ENCODE measurements at places on chromosomes 13 and 19.

- DNase-seq, result no peak
These were observed 7.8 kb downstream of the PODNL1 start for GRCh38 chr19:13930402-13930801.

DNA sequence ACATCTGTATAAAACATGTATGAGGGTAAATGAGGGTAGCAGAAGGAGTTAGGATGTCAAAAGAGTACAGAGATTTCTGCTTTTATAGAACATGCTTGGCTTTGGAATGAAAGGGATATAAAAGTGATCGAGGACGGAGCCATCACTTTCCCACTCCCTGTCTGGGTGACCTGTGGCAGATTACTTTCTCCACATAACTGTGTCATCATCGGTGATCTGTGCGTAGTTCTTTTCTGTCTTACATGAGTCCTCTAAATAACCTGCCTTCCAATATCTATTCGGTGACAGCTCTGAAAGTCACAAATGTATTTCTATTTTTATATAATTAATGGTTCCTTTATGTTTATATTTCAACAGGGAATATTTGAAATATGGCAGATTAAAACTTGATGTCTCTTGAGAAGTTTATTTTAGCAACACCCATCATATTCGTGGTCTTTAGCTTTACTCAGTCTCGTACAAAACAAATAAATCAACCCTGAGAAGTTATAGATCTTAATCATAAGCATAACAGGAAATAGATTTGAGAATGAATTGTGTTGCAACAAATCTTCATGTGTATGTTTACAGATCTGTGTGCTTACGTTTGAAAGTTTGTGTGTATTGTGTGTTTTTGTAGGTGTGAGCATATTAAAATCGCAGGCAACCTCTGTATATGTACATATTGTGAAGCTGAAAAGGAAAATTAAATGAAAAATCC, 1094.3 kb downstream of the EFNB2 start:
- DNase-seq, result no peak

DNA sequence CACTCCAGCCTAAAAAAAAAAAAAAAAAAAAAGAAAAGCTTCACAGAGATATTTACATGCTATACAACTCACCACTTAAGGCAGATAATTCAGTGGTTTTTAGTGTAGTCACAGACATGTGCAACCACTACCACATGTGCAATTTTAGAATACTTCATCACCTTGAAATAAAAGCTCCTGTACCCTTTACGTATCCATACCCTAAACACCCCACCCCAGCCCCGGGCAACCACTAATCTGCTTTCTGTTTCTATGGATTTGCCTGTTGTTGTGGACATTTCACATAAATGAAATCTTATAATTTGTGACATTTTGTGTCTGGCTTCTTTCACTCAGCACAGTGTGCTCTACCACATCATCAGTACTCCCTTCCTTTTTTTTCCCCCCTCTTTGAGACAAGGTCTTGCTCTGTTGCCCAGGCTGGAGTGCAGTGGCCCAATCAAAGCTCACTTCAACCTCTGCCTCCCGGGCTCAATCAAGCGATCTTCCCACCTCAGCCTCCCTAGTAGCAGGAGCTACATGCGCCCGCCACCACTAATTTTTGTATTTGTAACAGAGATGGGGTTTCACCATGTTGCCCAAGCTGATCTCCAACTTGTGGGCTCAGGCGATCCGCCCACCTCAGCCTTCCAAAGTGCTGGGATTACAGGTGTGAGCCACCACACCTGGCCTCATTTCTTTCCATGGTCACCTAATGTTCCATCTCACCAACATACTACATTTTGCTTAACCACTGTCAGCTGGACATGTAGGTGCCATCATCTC, 4.0 kb downstream of the DDX39A start:
- no peak for DNase-seq

DNA sequence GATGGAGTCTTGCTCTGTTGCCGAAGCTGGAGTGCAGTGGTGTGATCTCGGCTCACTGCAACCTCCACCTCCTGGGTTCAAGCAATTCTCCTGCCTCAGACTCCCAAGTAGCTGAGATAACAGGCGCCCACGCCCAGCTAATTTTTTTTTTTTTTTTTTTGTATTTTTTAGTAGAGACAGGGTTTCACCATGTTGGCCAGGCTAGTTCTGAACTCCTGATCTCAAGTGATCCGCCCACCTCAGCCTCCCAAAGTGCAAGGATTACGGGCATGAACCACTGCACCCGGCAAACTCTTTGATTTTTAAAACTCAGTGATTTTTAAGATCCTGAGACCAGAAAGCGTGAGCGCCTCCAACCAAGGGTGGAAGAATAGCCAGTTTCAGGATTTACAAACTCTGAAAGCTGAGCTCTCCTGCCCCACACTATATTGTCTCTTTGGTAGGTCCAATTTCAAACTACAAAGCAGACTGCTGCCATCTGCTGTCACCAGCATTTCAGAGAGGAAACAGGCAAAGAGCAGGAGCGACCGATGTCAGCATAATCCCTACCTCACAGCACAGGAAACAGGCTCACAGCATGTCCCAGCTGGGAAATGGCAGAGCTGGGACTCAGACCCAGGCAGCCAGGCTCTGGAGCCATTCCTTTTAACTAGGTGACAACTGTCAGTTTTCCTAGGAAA, 9.2 kb downstream of the NOSIP start:
- DNase-seq, result no peak

- DNase-seq, result no peak
These were observed 658.7 kb downstream of the SLITRK1 start for GRCh38 chr13:83223546-83223945.

- DNase-seq, result peak; percentile 13
These were observed 141.7 kb upstream of the SERP2 start for GRCh38 chr13:44231786-44232516.

GRCh38 chr19:48413879-48414587, 20.6 kb downstream of the GRIN2D start:
- DNase-seq, result no peak

DNA sequence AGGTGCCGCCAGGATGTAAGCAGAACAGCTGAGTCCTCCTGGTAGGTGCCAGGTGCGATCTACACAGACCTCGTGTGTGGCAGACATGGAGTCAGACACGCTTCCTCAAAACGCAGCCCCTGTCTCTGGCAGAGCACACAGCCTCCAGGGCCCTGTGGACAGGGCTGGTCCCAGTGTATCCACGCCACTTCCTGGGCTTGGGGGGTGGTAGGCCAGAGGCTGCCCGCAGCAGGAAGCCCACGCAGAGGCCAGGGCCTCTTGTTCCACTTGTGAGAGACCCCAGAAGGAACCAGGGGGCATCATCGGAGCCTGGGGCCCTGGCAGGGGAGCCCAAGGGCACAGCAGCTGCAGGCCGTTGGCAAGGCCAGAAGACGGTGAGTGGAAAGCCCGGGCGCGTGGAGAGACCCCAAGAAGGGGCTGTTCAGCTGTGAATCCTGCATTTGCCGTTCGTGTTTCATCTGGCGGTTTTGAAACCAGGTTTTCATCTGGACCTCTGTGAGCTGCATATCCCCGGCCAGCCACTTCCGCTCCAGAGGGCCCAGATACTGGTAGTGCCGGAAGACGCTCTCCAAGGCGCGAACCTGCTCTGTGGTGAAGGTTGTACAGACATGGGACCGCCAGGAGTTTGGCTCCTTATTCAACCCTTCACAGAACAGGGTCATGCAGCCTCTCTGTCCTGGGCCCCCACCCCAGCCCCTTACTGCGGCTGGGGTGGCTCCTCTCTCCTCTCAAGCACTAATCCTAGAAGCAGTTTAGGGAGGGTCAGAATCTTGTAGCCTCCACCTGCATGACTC, 25.1 kb upstream of the SLITRK1 start:
- no peak for DNase-seq

GRCh38 chr19:16118489-16119033, 6.9 kb downstream of the RAB8A start:
- DNase-seq, result peak; percentile 26

DNA sequence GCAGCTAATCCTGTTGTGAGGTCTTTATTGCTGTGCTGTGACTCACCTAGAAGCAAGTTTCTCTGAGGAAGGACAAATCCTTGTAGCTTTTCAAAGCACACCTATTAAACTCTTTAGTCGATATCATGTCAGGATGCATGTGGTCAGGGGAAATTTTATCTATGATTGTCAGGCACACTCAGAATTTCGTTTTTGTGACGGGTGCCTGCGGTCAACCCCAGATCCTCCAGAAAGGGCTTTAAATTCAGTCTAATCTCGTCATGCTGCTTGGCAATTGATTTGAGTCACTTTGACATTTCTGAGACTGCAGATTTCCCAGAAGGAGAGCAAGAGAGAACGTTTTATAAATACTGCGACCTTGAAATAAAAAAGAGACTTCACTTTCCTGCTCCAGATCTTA, 316.9 kb downstream of the FGF9 start:
- DNase-seq, result no peak

- no peak for DNase-seq
These were observed 442.6 kb upstream of the ZNF507 start for GRCh38 chr19:31902821-31903220.

GRCh38 chr19:2170987-2171348, 7.2 kb downstream of the DOT1L start:
- no peak for DNase-seq

DNA sequence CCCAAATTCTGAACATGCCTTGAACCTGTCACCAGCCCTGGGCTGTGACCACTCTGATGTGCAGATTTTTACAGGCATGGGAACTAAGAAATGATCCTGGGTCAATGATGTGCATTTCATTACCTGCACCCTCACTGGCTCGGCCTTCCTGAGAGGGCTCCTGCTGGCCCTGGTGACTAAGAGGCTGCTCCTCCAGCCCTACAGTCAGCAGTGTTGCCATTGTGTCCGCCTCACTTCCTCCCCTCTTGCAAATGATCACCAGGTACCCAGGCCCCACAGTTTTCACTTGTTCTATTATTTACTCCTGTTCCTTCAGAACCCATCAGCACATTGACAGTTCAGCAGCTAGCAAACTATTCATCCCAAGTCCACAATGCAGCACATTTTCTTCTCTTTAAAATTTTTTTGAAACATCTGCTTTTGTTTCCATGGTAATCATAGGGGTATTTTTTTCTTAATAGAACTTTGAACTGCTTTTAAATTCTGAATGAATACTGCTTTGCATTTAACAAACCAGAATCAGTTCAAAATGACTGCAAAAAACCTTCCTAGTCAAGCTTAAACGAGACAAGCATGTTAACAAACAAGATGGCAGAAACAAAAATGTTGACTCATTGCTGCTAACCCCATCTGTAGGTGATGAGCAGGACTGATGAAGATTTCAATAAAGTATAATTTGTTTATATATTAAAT, 29.3 kb downstream of the STARD13 start:
- DNase-seq, result no peak

- no peak for DNase-seq
These were observed 6.3 kb upstream of the RDH13 start for GRCh38 chr19:55068950-55069864.

DNA sequence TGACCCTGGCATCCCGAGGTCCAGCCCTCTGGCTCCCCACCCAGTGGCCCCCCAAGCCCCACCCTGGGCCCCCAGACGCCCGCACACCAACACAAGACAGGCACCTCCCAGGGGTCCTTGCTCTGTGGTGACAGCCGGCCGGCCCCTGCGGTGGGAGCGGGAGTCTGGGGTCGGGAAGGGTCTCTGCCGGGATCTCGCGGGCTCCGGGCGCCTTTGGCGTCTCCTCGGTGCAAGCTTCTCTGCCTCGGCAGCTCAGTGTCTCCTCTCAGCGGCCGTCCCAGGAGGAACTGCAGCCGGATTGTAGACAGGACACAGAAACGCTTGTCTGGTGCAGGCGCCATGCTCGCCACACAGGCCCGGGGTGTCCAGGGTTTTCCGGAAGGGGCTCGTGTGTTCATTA, 43.7 kb downstream of the TMEM255B start:
- DNase-seq, result no peak

DNA sequence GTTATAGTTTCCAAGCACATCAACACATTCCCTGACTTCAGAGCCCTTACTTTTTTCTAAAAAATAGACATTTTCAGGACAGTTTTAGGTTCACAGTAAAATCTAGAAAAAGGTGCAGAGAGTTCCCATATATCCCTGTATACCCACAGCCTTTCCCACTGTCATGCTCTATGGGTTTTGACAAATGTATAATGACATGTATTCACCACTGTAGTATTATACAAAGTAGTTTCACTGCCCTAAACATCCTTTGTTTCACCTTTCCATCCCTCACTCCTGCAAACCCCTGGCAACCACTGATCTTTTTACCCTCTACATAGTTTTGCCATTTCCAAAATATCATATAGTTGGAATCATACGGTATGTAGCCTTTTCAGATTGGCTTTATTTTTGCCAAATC, 15.6 kb downstream of the NAA16 start:
- no peak for DNase-seq

DNA sequence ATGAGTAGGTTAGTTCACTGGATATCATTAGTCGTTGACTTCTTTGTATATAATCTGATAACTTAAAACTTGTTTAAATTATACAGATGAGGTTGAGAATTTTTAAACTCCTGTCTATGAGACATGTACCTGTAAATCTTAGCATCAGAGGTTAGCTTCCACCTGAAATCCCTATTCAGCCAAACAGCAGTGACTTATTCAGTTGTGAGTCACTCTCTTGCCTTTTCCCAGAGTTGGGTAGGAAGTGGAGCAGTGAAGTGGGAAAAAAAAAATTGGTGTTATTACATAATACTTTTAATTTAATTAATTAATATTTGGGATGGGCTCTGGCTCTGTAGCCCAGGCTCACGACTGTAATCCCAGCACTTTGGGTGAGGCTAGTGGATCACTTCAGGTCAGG, 32.9 kb downstream of the ZNF701 start:
- DNase-seq, result no peak

DNA sequence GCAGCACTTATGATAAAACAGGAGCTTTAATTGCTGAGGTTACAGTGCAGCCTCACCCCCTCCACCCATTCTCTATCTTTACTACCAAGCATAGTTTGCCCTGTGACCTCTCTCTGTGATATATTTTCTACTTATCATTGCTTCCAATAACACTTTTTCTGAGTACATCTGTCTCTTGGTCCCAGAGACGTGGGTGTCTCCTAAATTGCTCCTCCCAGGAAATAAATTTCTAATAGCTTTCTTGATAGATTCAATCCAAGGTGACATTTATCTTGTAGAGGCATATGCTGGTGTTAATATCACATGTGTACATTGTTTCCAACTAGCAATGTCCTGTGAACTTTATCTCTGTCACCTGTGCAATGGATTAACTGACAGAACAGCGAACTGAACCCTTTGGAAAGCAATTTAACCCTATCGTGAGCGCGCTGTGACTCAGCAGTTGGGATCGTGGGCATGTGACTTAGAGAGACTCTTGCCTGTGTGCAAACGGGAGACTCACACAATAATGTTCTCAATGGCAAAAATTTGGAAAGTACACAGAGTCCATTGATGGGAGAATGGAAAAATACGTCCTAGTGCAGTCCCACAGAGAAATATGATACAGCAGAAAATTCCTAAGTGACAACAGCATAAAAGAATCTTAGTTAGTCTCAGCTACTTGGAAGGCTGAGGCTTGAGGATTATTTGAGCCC, 7.0 kb upstream of the MAP2K2 start:
- no peak for DNase-seq

- no peak for DNase-seq
These were observed 14.7 kb upstream of the PRR19 start for GRCh38 chr19:42287017-42287826.

GRCh38 chr13:104530741-104531140, 1464.5 kb upstream of the SLC10A2 start:
- no peak for DNase-seq

GRCh38 chr19:35248310-35249145, at the start of gene LSR:
Gene LSR, plus strand, starts transcription at chr19:35249002. Its CDS starts 21 bp downstream, at chr19:35249023.
- DNase-seq, result peak; percentile 67

GRCh38 chr13:70339738-70340137, 231.5 kb upstream of the KLHL1 start:
- no peak for DNase-seq

- no peak for DNase-seq
These were observed 112.0 kb upstream of the KL start for GRCh38 chr13:32904266-32904665.

GRCh38 chr19:49133621-49134454, 14.5 kb downstream of the PPFIA3 start:
- DNase-seq, result peak; percentile 60

All from stimulated activated CD4-positive, alpha-beta T cell treated with anti-CD3 and anti-CD28 coated beads, Interleukin-4, amount 100 ng/mL, for 1 hour (primary cell).